ENCODE measurements at places on chromosomes 7 and 10. TPM values are rescaled to one million over a fixed set of nuclear protein-coding genes. Genes with fewer than 3 reads are reported as not detected.

DNA sequence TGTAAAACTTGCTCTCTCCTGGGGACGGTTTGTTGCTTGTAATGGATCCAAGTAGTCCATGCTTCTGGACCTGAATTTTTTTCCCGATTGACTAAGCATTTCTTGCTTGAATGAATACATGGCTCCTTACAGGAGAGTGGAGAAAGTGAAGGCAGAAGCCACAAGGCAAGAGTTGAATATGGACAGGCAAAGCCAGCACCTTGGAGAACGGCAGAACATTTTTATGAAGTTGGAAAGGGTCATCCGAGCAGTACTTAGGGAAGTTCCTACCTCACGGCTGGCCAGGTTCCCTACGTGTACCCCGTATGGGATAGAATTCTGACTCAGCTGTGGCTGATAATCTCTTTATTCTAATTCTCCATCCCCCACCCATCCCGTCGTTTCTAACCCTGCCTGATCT is 50.6 kb upstream of the MGAM2 start:
- H3K4me3 ChIP-seq, result no peak overlapping the region
- no peaks in the 10 kb centered on the region for H3K4me1 ChIP-seq
- no peaks in the 10 kb centered on the region for H3K27me3 ChIP-seq
- no peak for DNase-seq
- no peaks in the 10 kb centered on the region for H3K36me3 ChIP-seq

- H3K4me1 ChIP-seq, result no peaks in the 10 kb centered on the region
- no peak for DNase-seq
- H3K27ac ChIP-seq, result no peak overlapping the region
- no peaks in the 10 kb centered on the region for H3K36me3 ChIP-seq
- H3K27me3 ChIP-seq, result no peaks in the 10 kb centered on the region
Observed at GRCh38 chr10:106973716-106974115, 190.8 kb downstream of the SORCS1 start.

DNA sequence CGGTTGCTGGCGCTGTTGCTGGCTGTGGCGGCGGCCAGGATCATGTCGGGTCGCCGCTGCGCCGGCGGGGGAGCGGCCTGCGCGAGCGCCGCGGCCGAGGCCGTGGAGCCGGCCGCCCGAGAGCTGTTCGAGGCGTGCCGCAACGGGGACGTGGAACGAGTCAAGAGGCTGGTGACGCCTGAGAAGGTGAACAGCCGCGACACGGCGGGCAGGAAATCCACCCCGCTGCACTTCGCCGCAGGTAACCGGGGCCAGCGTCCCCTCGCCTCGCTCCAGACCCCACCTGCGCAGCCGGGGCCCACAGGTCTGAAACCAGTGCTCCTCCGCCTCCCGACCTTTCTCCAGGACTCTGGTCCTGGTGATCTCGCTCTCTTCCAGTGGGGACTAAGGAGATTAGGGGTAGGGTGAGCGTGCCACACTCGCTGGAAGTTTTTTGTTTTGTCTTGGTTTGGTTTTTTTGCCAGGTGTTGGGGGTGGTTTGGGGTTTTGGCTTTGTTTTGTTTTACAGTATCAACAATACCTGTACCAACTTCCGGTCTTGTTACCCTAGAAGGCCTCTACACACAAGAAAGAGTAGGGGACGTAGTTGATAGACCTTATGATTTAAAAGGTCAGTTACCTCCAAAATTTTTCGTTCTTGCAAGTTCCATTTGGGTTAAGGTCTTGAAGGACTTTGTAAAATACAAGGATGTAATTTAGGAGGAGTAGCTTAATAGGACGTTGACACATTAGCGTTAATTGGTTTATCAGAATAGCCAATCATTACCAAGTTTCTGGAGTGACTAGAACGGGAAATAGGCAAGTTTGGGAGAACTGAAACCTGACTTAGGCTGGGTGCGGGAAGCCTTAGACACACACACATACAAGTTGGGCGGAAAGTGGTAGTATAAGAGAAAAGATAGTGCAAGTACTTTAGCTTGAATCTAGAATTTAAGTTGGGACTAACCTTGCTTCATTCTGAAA is 704 bp downstream of the TNKS2 start:
- peak overlapping the region; percentile 71 for H3K4me3 ChIP-seq
- peaks cover 35% of the 10 kb centered on the region for H3K4me1 ChIP-seq
- H3K27ac ChIP-seq, result peak overlapping the region; percentile 82
- H3K36me3 ChIP-seq, result no peaks in the 10 kb centered on the region

RBM20 gene
- total RNA-seq, result 0.09 TPM

HTR5A gene
- not detected for total RNA-seq

DNA sequence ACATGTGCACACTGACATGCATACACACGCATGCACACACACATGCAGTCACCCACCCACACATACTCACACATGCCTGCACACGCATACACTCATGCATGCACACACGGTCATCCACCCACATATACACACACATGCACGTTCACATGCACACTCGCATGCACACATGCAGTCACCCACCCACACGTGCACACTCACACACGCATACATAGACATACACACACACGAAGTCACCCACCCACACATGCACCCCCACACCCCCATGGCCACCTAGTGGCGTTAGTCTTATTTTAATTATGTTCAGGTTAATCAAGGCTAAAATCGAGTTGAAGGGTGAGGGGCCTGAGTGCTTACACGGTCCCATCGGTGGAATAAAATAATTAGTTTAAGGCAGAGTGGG is 96.8 kb downstream of the DNAJB6 start:
- H3K4me1 ChIP-seq, result peaks cover 10% of the 10 kb centered on the region
- no peak for DNase-seq
- no peak overlapping the region for H3K4me3 ChIP-seq
- no peaks in the 10 kb centered on the region for H3K36me3 ChIP-seq

TFPI2 gene
- total RNA-seq, result not detected

DNA sequence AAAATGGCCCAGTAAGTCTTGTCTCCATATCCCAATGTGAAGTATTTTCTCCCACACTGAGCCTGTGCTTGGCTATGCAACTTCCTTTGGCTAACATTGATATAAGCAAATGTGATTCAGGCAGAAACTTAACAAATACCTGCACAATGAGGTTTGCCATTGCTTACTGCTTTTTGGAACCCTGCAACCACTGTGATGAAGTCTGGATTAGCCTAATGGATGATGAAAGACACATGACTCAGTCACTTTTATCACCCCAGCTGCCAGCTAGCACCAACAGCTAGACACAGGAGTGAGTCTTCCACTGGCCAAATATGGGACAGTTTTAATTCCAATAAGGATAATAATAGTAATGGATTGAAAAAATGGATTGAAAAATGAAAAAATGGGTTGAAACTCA is 854.5 kb downstream of the GRM8 start:
- no peak for DNase-seq
- H3K27ac ChIP-seq, result no peak overlapping the region
- no peaks in the 10 kb centered on the region for H3K27me3 ChIP-seq
- no peaks in the 10 kb centered on the region for H3K4me1 ChIP-seq
- no peaks in the 10 kb centered on the region for H3K36me3 ChIP-seq

RAB19 gene
- 10.4 TPM for total RNA-seq

ACHE gene
- total RNA-seq, result 0.20 TPM

DNA sequence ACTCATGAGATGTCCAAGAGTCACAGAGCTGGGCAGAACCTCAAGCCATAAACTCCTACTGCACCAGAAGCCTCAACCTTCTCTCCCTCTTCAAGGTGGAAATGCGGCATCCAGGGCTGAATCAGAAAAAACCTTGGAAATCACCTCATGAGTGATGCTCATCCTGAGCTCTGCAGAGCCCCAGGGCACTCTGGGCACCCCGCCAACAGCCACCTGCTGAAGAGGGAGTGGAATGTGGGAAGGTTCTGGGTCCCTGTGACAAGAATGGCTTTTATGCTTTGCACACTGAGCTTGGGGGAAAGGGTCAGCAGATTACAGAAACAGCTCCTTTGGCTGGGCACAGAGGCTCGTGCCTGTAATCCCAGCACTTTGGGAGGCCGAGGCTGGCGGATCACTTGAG is 18.8 kb downstream of the NUDT1 start:
- H3K27ac ChIP-seq, result no peak overlapping the region
- H3K36me3 ChIP-seq, result no peaks in the 10 kb centered on the region
- no peaks in the 10 kb centered on the region for H3K27me3 ChIP-seq
- H3K4me3 ChIP-seq, result no peak overlapping the region
- DNase-seq, result no peak

- no peaks in the 10 kb centered on the region for H3K36me3 ChIP-seq
- no peaks in the 10 kb centered on the region for H3K27me3 ChIP-seq
- no peak overlapping the region for H3K27ac ChIP-seq
- H3K4me3 ChIP-seq, result no peak overlapping the region
- H3K4me1 ChIP-seq, result no peaks in the 10 kb centered on the region
Observed at GRCh38 chr7:113873554-113874151, 45.2 kb downstream of the PPP1R3A start.

DNA sequence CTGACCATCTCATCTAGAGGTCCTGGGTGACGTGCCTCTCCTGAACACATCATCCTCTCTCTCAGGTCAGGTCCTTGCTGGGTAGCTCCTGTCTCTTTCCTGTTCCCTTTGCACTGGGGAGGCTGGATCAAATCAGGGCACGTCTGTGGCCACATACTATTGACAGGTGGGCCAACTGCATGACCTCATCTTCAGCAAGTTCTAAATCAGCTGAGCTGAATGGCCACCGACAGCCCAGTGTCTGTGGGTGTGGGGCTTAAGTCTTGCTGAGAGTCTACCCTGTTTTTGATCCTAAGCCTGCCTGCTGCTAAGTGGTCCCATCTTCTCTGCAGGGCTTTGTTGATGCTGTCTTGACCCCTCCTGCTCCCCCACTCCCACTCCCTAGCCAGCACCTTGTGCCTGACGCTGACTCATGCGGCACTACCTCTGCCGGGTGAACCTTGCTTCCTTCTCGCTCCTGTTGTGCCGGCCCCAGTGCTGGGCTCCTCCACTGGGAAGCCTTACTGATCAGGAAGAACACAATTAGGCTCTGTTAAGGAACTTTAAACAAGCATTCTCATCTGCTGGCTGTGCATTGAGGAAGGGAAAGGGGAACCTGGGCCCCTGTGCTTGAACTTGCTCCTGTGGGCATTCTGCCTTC is 440.4 kb downstream of the PLXNA4 start:
- no peaks in the 10 kb centered on the region for H3K36me3 ChIP-seq
- no peak overlapping the region for H3K4me3 ChIP-seq
- H3K4me1 ChIP-seq, result no peaks in the 10 kb centered on the region
- H3K27ac ChIP-seq, result no peak overlapping the region
- no peak for DNase-seq
- no peaks in the 10 kb centered on the region for H3K27me3 ChIP-seq

TCAF2 gene
- total RNA-seq, result 18.2 TPM

GRCh38 chr7:138882249-138882648 is 84.3 kb upstream of the ATP6V0A4 start:
- no peaks in the 10 kb centered on the region for H3K36me3 ChIP-seq
- no peaks in the 10 kb centered on the region for H3K27me3 ChIP-seq
- no peak for DNase-seq
- H3K4me1 ChIP-seq, result peaks cover 4% of the 10 kb centered on the region
- H3K4me3 ChIP-seq, result no peak overlapping the region

- no peaks in the 10 kb centered on the region for H3K4me1 ChIP-seq
- H3K4me3 ChIP-seq, result no peak overlapping the region
- no peaks in the 10 kb centered on the region for H3K27me3 ChIP-seq
- H3K36me3 ChIP-seq, result no peaks in the 10 kb centered on the region
Observed at GRCh38 chr7:19872094-19872493, 98.7 kb upstream of the TMEM196 start.

ZSCAN25 gene
- 27.8 TPM for total RNA-seq

CRYGN gene
- not detected for total RNA-seq

CYP3A7 gene
- not detected for total RNA-seq

DNA sequence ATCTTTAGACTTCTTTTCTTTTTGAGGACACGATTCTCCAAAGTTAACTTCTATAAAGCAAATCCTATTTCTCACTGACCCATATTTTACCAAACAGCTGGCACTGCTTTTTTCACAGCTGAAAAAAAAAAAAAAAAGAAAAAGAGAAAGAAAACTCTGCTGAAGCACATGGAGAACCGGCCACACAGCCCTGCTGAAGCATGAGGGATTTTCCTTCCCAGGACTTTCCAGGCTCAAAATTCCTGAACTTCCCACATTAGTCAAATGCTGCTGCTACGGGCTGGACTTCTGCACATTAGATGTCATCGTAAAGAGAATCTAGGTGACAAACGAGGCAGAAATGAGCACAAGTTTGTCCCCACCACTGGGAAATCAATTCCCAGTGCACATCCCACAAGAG is 25.2 kb downstream of the HIPK2 start:
- H3K4me3 ChIP-seq, result no peak overlapping the region
- H3K27me3 ChIP-seq, result no peaks in the 10 kb centered on the region
- no peak for DNase-seq
- peaks cover 20% of the 10 kb centered on the region for H3K4me1 ChIP-seq
- H3K27ac ChIP-seq, result no peak overlapping the region

DNA sequence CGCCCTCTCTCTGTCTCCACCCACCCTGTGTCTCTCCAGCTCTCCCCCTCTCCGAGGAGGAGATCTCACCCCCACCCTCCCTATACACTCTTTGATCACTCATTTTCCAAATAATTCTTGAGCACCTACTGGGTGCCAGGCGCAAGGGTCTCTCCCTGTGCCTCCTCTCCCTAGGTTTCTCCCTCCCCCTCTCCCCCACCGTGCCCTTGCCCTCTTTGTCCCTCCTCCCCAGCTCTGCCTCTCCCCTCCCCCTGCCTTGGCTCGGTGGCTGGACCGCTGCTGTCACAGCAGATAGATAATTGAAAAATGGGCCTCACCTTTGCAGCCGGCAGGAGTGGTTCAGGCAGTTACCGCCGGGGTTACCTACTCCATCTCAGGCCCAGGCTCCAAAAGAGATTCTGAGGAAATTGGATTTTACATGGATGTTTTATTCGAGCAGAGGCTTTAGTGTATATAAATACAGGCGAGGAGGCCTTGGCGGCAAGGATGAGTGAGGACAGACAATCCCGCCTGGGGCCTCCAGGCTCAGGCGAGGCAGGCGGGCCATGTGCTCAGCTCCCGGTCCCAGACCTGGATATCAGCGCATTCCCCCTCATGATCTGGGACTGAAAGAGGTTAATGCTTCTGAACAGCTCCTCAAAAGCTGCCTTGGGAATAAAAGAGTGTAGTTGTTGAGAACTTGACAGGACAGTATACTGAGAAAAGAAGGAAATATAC is 60.8 kb upstream of the BTRC start:
- no peak for DNase-seq
- no peak overlapping the region for H3K4me3 ChIP-seq
- no peak overlapping the region for H3K27ac ChIP-seq
- peaks cover 43% of the 10 kb centered on the region for H3K27me3 ChIP-seq
- H3K36me3 ChIP-seq, result no peaks in the 10 kb centered on the region

- no peak overlapping the region for H3K4me3 ChIP-seq
- H3K36me3 ChIP-seq, result no peaks in the 10 kb centered on the region
- H3K27me3 ChIP-seq, result no peaks in the 10 kb centered on the region
Observed at GRCh38 chr10:111158595-111158994, 81.8 kb downstream of the ADRA2A start.

GRCh38 chr10:126813432-126813831 is 91.8 kb upstream of the DOCK1 start:
- no peak for DNase-seq
- no peaks in the 10 kb centered on the region for H3K27me3 ChIP-seq
- H3K4me1 ChIP-seq, result no peaks in the 10 kb centered on the region
- H3K36me3 ChIP-seq, result no peaks in the 10 kb centered on the region
- no peak overlapping the region for H3K4me3 ChIP-seq

- no peaks in the 10 kb centered on the region for H3K36me3 ChIP-seq
- DNase-seq, result no peak
Observed at GRCh38 chr7:23712368-23713284, 2.6 kb downstream of the STK31 start.
